Tibial artery (tissue), 4 donors: ENCODE measurements at places on chromosomes 2 and 18.

DNA sequence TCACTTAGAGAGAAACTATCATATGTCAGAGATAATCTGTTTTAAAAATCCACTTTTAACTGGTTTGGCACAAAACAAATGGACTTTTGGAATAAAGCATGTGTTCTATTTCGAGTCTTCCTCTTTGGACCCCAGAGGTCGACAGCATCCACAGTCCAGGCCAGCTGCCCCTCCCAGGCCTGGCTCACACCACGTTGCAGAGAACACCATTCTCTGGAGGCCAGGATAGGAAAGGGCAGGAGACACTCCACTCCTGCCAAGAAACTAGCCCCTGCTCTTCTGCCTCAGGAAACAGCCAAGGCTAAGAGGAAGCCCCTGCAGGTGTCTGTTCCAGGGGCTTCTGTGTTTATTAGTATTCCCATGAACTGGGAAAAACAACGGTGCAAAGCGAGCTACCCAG, 456.6 kb upstream of the ID2 start:
- no peak overlapping the region for H3K27ac ChIP-seq
- H3K36me3 ChIP-seq, result no peaks in the 10 kb centered on the region
- H3K4me3 ChIP-seq, result no peak overlapping the region
- H3K4me1 ChIP-seq, result no peaks in the 10 kb centered on the region
- H3K27me3 ChIP-seq, result no peaks in the 10 kb centered on the region
- no peak for DNase-seq

- H3K4me3 ChIP-seq, result no peak overlapping the region
- H3K4me1 ChIP-seq, result no peaks in the 10 kb centered on the region
- peak; percentile 48 for DNase-seq
- H3K27ac ChIP-seq, result no peak overlapping the region
- no peaks in the 10 kb centered on the region for H3K36me3 ChIP-seq
Observed at GRCh38 chr18:3747176-3747973, 297.4 kb downstream of the TGIF1 start.

GRCh38 chr2:26043862-26044696, 10.2 kb downstream of the RAB10 start:
- H3K4me1 ChIP-seq, result peaks cover 62% of the 10 kb centered on the region
- no peak overlapping the region for H3K4me3 ChIP-seq
- no peak overlapping the region for H3K27ac ChIP-seq
- H3K27me3 ChIP-seq, result no peaks in the 10 kb centered on the region
- H3K36me3 ChIP-seq, result no peaks in the 10 kb centered on the region

DNA sequence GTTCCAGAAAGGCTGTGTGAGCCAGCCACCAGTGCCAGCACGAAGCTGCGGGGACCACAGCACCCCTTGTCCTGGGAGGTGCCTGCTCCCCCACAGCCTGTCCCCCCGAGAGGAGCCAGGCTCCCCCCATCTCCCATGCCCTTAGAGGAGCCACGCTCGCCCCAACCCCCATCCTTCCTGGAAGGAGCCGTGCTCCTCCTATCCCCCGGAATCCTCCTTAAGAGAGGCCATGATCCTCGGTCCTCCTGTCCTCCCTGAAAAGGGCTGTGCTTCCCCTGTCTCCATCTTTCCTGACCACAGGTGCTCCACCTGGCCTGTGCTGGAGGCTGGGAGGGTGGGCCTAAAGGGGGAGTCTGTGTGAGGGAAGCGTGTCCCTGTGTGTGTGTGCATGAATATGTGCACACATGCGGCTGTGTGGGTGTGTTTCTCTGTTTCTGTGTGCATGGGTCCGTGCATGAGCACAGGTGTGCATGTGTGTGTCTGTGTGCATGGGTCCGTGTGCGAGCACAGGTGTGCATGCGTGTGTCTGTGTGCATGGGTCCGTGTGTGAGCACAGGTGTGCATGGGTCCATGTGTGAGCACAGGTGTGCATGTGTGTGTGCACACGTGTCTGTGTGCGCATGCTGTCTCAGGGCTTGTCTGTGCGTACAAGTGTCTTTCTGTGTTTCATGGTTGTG, 80.3 kb downstream of the RTP5 start:
- no peak overlapping the region for H3K27ac ChIP-seq
- DNase-seq, result peak; percentile 41

DNA sequence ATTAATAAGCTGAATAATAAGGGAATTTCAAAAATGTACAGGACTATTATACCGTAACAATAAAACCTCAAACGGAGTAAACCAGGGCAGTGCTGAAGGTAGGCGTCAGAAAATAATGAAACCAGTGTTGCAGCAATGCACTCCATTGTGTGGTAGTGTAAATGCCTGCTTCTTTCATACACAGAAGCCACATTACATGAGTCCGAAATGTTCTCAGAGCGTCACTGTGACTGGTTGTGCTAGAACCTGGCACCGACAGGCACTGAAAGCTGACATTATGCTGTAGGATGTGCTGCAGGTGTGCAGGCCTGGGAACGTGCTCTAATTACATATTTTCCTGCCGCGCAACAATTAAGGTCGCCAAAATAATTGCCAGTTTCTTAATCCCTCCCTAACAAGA, 53.3 kb downstream of the ZEB2 start:
- H3K27me3 ChIP-seq, result no peaks in the 10 kb centered on the region
- H3K36me3 ChIP-seq, result no peaks in the 10 kb centered on the region
- DNase-seq, result no peak
- peaks cover 37% of the 10 kb centered on the region for H3K4me1 ChIP-seq
- no peak overlapping the region for H3K4me3 ChIP-seq

DNA sequence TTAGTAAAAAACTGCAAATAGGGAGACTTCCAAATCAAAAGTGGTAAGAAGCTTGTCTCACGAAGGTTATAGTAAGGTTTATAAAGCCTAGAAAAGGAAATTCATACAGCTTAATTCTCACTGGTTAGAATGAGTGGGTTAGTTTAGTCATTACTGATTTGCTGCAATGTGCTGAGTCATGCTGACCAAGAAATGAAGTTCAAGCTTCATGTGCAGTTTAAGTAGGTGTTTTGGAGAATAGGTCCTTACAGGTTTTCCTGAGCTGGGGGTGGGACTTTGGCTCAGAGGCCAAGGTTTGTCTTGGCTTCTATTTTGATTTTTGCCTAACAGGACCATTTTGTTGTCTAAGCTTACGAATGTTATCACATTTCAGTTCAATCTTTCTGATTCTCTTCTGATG, 15.1 kb downstream of the CLIP4 start:
- H3K36me3 ChIP-seq, result peaks cover 26% of the 10 kb centered on the region
- H3K27ac ChIP-seq, result peak overlapping the region; percentile 39
- H3K4me3 ChIP-seq, result no peak overlapping the region
